ENCODE measurements at places on chromosomes 7 and 10. TPM values are rescaled to one million over a fixed set of nuclear protein-coding genes. Genes with fewer than 3 reads are reported as not detected.

DNA sequence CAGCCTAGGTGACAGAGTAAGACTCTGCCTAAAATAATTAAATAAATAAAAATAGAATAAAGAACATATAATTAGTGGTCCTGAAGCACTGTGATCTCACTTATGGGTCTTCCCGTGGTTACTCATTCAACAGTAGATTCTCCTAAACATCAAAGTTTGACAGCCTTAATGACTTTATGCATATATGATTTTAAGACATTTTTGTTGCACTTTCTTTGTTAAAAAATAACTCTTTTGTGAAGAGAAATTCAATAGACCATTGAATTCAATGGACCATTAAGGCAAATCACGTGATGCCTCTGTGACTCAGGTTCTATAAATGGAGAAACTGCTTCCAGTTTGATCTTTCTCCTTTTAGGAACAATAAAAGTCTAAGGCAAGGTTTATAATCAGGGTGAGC is 59.6 kb downstream of the ATOH7 start:
- DNase-seq: no peak

- peak; percentile 25 for DNase-seq
These were observed 2.8 kb downstream of the FGF8 start for GRCh38 chr10:101772895-101773761.

Gene CHN2
- total RNA-seq: 14.4 TPM

GRCh38 chr7:151137076-151137675 is 30.3 kb downstream of the GBX1 start:
- DNase-seq: peak; percentile 51

GRCh38 chr10:130282492-130283218 is 146.5 kb downstream of the GLRX3 start:
- DNase-seq: no peak

DNA sequence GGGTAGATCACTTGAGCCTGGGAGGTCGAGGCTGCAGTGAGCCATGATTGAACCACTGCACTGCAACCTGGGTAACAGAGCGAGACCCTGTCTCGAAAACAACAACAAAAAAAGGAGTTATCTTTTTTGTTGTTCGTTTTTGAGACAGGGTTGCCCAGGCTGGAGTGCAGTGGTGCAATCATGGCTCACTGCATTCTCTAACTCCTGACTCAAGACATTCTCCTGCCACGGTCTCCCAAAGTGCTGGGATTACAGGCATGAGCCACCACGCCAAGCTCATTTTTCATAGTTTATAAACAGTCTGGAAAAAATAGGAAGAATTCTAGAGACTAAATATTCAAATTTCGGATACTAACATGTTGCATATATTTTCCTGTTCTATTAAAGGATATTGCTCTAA is 29.4 kb downstream of the SFXN4 start:
- DNase-seq: no peak

Gene ADCY1
- 3.9 TPM for total RNA-seq

Gene ATRNL1
- 0.93 TPM for total RNA-seq

DNA sequence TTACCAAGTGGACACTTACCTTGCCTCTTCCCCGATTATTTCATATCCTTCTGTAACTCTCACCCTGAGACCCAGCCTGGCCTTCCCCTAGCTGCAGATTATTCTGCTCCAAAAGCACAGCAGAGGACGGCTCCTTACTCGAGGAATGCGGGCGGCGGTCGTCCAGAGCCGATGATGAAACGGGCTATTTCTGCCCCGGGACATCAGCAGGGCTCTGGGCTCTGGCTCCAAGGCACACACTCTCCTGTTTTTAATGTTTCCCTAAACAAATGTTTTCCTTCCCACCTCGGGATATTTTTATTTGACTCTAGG is 343 bp upstream of the C10orf71 start:
- no peak for DNase-seq

- peak; percentile 66 for DNase-seq
These were observed 552 bp downstream of the MKX start for GRCh38 chr10:27744802-27745731.

Gene JCAD
- total RNA-seq: 67.6 TPM

- no peak for DNase-seq
These were observed 103.6 kb downstream of the CACNA2D1 start for GRCh38 chr7:82339958-82340357.

Gene NOBOX
- total RNA-seq: not detected

DNA sequence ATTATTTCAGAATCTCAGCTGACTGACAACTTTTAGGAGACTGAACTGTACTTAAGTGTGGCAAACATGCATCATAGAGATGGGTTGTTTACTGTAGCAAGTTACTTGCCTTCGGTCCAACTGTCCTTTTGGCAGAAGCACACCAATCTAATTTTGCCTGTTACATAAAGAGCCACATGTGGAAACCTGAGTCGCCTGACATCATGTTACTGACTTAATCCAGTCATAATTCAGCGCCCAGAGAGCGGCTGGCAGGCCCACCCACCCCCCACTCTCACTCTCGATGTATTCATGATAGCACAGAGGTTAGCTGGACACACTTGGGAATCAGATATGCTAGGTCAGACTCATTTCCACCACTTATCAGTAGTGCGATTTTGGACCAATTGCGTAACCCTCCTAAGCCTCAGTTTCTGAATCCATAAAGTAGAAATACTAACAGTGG is 57.3 kb upstream of the CAPZA2 start:
- DNase-seq: no peak

Gene GBX1
- not detected for total RNA-seq

- no peak for DNase-seq
These were observed 321.7 kb downstream of the PRPF18 start for GRCh38 chr10:13908475-13908874.

Gene ARMC3
- not detected for total RNA-seq

DNA sequence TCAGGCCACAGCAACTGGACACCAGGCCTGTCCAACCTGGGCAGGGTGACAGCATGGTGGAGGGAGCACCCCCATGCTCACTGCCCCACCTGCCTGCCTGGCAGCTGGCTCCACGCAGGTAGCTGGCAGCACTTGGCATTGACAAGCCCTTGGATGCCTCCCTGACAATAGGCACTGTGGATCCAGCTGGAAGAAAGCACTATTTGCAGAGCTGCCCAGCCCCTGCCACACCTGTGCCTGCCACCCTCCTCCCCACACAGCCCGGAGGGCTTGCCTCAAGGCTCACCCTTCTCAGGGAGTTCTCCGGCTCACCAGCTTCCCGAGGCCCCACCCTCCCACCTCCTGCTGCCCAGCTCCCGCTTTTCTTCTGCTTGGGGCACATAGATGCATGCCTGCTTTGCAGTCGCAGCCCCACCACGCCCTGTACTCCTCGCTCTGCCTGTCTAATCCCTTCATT is 160.1 kb downstream of the NEURL1 start:
- DNase-seq: no peak

Gene TMEM140
- 31.2 TPM for total RNA-seq

DNA sequence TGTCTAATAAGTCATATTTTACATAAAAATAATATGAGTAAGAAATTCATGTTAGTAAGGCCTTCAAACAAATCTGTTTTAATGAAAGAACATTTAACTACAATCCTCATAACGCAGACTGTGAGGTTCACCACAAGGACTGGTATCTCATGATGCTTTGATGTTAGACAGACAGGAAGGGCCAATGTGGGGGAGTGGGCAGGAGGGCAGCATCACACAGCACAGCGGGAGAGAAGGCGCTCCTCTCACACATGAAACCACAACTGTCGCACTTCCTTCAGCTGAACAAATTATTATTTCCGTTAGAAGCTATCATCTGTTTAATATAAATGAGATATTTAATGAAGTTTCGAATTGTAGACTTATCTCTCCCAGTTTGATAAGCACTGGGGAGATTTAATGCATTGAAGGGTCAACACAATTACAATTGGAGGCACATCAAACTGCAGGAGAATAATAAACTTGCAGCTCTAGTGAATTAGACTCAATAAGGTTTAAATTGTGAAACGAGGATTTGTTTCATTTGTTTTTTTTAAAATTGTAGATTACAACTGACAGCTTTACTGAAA is 466.1 kb downstream of the PARD3 start:
- peak; percentile 29 for DNase-seq

DNA sequence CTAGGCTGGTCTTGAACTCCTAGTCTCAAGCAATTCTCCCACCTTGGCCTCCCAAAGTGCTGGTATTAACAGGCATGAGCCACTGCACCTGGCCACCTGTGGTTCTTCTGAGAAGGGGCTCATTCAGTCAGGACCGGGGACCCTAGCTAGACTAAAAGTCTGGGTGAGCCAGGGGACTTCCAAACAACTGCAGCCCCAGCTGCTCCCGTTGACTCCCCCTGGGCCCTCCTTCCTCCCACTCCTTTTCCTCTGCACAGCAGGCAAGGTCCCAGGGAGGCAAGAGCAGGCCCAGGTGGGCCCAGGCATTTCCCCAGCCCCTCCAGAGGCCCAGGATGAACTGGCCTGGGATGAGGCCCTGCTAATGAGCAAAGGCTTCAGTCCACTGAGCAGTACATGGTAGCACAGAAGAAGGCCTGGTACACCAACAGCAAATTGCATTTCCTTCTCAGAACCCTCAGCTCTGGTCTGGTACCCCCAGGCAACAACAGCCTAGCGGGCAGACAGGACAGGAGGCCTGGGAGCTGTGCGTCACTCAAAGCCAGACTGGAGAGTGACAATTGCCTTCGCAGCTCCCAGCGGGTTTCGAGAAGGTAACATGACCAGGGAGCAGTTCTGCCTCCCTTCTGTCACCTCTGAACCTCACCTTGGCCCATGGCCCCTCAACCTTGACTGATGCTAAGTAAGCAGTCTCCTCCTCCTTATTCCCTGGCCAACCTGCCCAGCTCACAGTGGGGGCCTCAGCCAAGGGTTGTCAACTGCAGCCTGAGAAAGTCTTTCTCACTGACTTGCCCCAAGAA is 30.7 kb upstream of the HSPA12A start:
- DNase-seq: no peak

GRCh38 chr10:110923856-110924493 is 4.6 kb downstream of the SHOC2 start:
- DNase-seq: no peak

Gene PTF1A
- total RNA-seq: not detected

Gene SPDYE3
- total RNA-seq: not detected

DNA sequence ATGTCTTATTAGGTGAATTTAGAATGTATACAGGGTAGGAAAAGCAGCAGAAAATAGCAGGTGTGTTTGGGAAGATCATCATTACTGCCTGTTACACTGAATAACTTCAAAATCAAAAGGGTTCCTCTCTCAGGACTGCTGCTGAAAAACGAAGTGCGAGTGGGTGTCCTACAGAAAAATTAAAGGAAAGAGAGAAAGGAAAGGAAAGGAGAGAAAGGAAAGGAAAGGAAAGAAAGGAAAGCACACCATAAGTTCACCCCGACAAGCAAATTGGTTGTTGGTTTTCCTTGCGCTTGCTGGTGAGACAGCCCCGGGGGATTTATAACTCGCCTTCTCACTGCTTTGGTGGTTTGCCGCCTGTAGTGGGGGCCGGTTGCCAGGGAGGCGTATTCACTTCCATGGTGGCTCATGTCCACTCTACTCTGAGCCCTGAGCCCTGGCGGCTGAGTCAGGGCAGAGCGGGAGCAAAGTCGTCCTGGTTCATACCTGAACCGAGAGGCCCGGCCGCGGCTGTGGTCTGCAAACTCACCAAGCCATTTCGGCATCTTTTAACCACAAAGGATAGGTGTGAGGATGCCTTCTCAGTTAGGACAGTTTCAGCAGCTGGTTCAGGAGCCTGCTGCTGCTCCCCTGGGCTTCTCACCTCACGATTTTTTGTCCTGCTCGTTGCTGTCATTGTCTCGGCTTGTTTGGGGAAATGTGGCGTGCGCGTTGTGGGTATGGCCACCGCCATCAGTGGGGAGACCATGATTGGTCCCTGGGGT is 26.1 kb downstream of the INPP5A start:
- DNase-seq: no peak

DNA sequence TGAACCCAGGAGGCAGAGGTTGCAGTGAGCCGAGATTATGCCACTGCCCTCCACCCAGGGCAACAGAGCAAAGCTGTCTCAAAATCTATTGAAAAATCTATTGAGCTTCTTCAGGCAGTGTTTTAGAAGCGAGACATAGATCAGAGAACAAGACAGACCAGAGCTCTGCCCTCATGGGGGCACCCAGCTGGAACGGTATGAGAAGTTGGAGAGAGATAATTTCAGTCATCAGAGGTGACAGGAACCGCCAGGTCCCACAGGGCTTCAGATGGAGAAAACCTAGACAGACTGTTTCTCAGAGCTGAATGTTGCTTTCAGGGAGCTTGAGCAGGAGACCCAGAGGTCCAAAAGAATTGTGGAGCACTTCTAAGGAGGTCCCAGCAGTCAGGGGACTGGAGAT is 14.2 kb upstream of the GTF2IRD1 start:
- DNase-seq: no peak

DNA sequence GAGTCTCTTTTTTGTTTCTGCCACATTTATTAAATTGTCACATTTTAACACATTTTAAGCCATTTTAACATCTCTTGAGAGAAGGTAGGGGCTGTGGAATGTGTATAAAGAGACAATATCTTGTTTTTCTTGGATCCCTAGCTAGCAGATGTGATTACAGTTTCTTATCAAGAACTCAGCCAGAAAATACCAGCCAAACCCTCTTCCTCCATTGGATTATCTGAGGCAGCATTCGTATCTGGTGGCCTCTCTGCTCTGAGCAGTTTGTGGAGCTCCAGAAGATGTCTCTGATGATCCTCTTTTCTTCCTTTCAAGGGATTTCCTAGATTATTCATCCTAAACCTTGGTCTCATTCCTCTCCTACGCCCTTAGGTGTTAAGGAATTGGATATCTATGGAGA is 35.3 kb upstream of the PFKFB3 start:
- no peak for DNase-seq

Gene PNLIPRP2
- total RNA-seq: not detected

- DNase-seq: no peak
These were observed 23.8 kb downstream of the SEMA3C start for GRCh38 chr7:80895056-80895455.

DNA sequence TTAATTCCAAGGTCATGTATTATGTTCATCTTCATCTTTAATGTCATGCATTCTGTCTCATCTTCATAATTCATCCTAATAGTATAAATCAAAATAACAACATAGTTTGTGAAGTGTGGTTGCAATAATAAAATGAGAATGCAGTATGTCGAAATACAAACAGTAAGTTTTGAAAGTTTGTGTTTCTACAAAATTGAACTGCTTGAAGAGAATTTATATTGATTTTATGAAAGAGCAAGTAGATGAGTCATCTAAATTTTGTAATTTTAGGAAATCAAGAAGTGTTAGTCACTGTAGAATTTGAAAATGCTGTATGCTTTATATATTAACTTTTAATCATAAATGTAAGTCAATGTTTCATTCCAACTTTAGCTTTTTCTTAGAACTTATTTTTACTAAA is 190.5 kb upstream of the PPP1R3A start:
- DNase-seq: no peak

Gene TFPI2
- 7.1 TPM for total RNA-seq

Gene MYPN
- total RNA-seq: not detected

GRCh38 chr10:61835069-61835945 is 66.2 kb upstream of the ARID5B start:
- no peak for DNase-seq

Measured in upper lobe of right lung (tissue), 1 donor.